ENCODE measurements at places on chromosomes 1 and 21. TPM values are rescaled to one million over a fixed set of nuclear protein-coding genes. Genes with fewer than 3 reads are reported as not detected.
A peak's percentile ranks its signal among the peaks of the same experiment; 100 is the strongest.

DNA sequence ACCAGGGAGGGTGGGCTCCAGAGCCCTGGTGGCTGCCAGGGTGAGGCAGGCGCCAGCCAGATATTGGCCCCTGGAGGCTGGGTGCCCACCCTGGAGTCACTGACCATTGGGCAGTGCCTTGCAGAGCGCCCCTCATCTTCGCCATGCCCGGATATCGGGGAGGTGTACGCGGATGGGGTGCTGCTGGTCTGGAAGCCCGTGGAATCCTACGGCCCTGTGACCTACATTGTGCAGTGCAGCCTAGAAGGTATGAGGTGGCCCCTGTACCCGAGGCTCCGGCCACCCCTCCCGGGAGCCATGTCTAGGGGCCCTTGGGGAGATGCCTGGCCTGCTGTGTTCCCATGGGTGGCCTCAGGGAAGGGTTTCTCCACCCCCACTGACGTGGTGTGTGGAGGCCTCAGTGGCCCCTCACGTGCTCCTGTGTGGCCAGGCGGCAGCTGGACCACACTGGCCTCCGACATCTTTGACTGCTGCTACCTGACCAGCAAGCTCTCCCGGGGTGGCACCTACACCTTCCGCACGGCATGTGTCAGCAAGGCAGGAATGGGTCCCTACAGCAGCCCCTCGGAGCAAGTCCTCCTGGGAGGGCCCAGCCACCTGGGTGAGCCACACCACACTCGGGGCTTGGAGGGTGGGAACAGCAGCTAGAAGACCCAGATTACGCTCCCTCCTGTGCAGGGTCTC, 30.9 kb downstream of the TRIM11 start:
- DNase-seq, result peak; percentile 64

DNA sequence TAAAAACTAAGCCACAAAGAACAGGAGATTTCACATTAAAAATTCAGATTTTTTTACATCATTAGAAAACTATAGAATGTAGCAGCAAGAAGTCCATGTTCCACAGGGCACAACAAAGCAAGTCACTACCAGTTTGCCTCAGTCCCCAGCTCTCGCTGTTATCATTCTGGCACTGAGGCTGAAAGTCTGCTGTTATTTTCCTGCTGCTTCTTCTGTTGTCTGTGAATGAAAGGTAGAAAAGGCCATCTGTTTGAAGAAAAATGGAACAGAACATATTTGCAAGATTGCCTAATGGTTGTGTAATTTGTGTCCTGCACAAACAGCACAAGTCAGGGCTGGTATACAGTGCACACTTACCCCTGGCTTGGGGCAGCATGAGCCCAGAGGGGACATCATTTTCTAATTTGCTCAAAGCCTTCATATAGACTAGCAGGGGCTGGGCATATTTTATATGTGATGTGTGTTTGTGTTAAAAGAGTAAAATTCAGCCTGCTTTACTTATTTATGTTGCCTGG, 105.6 kb upstream of the COG2 start:
- no peak for DNase-seq

- DNase-seq, result no peak
Observed at GRCh38 chr1:241822846-241823245, 25.2 kb upstream of the EXO1 start.

DNA sequence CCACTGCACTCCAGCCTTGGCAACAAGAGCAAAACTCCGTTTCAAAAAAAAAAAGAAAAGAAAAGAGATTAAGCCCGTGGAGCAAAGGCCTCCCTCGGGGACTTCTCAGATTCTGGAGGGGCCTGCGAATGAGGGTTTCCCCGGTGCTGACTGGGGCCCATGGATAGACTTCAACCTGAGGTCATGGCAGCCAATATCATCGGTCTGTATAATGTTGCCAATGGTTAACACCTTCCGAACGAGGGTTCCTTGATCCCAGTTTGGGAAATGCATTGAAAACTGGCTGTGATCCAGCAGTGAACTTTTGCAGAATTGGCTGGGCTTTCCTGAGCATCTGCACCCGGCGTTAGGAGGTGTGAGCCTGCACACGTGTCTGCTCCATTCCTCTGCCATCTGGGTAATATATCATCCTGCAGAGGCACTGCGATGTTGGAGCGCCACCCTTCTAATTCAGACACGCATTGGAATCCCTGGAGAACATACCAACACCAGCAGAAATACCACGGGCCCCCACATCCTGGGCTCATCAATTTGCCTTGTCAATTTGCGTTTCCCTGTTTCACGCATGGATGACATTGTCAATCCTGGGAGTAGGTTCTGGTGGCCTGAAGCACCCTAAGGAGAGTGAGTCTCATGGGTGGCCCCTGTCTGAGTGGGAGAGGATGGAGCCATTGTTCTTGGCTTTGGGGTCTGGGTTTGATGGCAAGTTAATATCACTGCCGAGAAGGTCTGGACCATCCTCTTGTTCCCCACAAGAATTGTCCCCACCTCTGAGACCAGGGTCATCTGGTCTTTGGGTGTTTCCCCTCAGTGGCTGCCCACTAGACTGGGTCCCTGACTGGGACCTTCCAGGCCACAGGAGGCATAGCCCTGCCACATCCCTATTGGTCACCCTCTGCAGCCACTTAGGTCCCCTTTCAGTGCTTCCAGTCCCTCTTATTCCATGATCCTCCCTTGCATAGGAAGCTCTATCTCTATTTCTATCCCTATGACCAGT, 441.0 kb downstream of the PTPRU start:
- peak; percentile 27 for DNase-seq

DNA sequence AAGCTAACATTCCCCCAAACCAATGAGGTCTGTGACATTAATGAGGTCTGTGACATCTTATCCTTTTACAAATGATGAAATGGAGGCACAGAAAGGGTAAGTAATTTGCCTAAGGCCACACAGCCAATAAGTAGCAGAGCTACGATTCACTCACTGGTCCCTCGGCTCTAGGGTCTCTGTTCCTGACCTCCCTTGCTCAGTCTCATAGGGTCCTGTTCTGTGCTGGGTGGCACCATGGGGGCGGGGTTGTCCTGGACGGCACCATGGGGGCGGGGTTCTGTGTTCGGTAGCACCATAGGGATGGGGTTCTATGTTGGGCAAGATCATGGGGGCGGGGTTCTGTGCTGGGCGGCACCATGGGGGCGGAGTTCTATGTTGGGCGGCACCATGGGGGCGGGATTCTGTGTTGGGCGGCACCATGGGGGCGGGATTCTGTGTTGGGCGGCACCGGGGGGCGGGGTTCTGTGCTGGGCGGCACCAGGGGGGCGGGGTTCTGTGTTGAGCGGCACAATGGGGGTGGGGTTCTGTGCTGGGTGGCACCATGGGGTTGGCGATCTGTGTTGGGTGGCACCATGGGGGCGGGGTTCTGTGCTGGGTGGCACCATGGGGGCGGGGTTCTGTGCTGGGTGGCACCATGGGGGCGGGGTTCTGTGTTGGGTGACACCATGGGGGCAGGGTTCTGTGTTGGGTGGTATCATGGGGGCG, 55.6 kb downstream of the CLSTN1 start:
- no peak for DNase-seq

GRCh38 chr1:9823693-9823942, 147 bp downstream of the CLSTN1 start:
- DNase-seq, result no peak

DNA sequence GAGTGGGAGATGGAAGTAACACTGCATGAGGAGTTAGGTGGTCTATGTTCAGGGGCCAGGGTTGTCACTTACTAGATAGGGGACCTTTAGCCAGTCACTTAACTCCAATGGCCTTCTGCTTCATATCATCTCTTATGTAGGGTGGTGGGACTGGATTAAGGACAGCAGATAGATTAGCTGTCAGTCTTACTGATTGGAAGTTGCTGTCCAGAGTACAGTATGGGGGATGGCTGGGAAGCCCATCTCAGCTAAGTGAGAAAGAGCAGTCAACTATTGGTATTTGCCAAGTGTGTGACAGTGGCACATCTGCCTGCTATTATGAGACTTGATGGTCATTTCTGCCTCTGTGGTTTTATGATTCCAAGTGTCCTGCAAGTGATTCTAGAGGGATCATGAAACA, 130.9 kb downstream of the FGGY start:
- DNase-seq, result no peak

GRCh38 chr1:159170639-159171038, 776 bp upstream of the CADM3 start:
- DNase-seq, result no peak

DNA sequence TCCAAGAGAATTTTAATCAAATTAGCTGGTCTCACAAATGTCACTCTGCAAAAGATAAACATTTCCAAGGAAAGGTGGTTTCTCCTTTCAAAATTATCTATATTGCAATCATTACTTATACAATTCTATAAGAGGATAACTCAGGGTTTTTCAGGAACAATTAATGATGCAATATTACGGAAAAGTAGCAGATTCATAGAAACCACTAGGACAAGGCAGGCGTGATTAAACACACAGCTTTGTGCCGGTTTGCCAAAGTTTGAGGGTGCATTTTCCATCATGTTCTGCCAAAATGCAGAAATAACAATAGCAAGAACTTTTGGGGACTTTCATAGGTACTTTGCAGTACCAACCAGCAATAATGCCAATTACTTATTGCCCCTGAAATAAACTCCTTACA, 605 bp downstream of the TNFRSF9 start:
- no peak for DNase-seq

GRCh38 chr21:14559102-14559501, 13.0 kb upstream of the SAMSN1 start:
- DNase-seq, result no peak

GRCh38 chr1:18886003-18886335, 16.4 kb downstream of the ALDH4A1 start:
- no peak for DNase-seq

- DNase-seq, result no peak
Observed at GRCh38 chr1:117795190-117795589, 134.2 kb downstream of the GDAP2 start.

GRCh38 chr1:53572065-53572814, 113.0 kb downstream of the DMRTB1 start:
- peak; percentile 55 for DNase-seq

DNA sequence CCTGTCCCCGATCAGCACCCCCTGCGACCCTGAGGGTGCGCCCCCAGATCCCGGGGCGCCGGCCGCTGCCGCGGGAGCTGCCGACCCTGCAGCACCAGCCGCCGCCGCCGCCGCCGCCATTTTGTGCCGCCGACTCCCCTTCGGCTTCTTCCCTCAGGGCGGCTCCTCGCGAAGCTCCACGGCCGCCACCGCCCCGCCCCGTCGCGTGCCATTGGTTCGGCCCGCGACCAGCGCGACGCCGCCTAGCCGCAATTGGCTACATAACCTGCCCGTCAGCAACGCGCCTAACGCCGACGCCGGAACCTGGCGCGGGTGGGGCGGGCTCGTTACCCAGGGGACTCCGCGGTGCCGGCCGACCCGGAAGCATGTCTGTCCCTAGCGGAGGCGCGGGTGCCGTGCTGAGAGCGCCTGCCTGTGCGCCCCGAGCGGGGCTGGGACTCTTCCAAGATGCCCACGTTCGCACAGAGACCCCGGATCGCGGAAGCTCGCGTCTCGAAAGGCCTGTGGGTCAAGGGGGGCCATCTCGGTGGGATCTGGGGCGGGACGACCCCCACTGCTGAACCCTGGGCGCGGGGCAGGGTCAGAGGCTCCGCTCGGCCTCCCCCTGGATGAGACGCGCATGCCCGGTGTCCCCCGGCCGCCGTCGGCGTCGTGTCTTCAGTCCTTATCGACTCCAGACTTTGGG, at the start of gene CCNL2:
Gene CCNL2 (minus strand): TSS at position 149 of the 685 bp plus-strand sequence. CDS start 29 bp downstream, at position 120.
- peak; percentile 100 for DNase-seq

GRCh38 chr1:110890474-110891196, 17.7 kb downstream of the CD53 start:
- no peak for DNase-seq

- DNase-seq, result no peak
Observed at GRCh38 chr1:63883494-63884235, 109.8 kb downstream of the ROR1 start.

GRCh38 chr1:239125027-239125426, 261.3 kb upstream of the CHRM3 start:
- DNase-seq, result no peak

GRCh38 chr1:24149866-24150233, 6.9 kb upstream of the IL22RA1 start:
- DNase-seq, result no peak

GRCh38 chr1:56819387-56819899, at the start of gene FYB2:
FYB2 (minus strand) TSS chr1:56819404; CDS start chr1:56819290, 114 bp downstream.
- no peak for DNase-seq

DNA sequence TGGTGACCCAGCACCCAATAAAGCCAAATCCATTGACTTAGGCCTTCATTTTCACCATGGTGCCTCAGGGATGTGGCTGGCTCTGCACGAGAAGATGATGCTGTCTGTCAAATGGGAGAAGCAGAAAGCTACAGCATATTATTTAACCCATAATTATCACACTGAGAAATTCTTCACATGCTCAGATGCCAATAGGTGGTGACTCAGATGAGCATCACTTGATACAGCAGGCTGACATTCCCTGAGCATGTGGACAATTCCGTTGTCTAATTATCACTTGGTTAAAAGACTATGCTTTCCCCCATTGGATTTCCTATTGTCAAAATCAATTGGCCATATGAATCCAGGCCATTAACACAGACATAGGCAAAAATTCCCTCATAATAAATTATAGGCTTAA, 44.0 kb upstream of the HSD3B1 start:
- no peak for DNase-seq

Gene CAMK1G
- 1.4 TPM for total RNA-seq

Gene SERBP1
- total RNA-seq, result 137 TPM

Gene WNT9A
- 10.2 TPM for total RNA-seq

Gene SAMD11
- total RNA-seq, result 6.0 TPM

Gene STK40
- total RNA-seq, result 78.9 TPM

Gene CCDC181
- total RNA-seq, result 0.32 TPM

Gene NUDC
- 49.6 TPM for total RNA-seq

Data from upper lobe of right lung (tissue), 1 donor.